NCI-H2171 treated with DMSO at 0.1 percent for 48 hours (cell line): ENCODE measurements at places on chromosomes 11 and 22.

DNA sequence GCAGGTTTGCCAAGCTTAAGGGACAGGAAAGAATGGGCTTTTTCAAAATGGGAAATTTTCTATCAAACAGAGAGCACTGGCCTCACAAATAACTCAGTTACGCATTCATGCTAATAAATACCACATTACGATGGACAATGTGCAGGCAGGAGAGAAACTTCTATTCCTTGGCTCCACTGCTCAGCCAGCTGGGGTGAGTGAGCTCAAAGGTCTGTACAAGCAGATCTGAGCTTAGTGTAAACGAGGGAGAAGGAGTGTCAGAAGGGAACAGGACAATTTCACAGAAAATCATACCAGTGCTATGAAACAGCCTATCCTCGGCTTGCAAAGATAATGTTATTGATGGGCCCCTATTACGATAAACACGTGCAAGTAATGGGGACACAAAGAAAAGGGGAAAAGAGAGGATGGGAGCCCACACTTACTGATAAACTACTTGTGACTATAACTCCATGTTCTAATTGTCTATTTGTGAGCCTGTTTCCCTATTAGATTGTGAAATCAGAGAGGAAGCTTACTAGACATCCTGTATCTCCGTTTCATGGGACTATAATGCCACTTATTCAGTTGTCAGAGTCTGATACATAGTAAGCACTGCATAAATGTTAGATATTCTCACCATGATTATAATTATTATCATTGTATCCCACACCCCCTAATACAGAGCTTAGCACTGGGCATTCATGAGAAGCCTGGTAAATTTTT is 46.3 kb downstream of the AMOTL1 start:
- no peak for DNase-seq

- DNase-seq: peak; percentile 93
Measured at GRCh38 chr22:38927033-38927781, 30.2 kb upstream of the APOBEC3A start.

DNA sequence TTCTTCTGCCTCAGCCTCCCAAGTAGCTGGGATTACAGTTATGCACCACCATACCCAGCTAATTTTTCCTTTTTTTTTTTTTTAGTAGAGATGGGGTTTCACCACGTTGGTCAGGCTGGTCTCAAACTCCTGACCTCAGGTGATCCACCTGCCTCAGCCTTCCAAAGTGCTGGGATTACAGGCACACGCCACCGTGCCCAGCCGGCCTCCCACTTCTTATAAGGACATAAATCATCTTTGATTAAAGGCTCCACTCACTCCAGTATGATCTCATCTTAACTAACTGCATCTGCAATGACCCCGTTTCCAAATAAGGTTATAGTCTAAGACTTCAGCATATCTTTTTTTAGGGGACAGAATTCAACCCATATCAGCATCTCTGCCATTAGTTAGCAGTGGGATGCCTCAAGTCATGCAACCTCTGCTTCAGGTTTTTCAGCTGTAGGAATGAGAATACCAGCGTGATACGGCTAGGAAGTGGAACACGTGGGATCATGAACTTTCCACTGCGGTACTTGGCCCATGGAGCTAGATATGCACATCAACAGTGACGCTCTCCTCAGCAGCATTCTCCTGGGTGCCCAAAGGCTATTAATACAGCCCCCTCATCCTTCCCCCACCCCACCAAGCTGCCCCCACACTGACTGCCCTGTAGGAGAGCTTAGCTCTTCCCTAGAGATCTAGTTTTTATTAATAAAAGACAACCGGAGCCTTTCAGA is 41.4 kb downstream of the MCHR1 start:
- DNase-seq: peak; percentile 23

DNA sequence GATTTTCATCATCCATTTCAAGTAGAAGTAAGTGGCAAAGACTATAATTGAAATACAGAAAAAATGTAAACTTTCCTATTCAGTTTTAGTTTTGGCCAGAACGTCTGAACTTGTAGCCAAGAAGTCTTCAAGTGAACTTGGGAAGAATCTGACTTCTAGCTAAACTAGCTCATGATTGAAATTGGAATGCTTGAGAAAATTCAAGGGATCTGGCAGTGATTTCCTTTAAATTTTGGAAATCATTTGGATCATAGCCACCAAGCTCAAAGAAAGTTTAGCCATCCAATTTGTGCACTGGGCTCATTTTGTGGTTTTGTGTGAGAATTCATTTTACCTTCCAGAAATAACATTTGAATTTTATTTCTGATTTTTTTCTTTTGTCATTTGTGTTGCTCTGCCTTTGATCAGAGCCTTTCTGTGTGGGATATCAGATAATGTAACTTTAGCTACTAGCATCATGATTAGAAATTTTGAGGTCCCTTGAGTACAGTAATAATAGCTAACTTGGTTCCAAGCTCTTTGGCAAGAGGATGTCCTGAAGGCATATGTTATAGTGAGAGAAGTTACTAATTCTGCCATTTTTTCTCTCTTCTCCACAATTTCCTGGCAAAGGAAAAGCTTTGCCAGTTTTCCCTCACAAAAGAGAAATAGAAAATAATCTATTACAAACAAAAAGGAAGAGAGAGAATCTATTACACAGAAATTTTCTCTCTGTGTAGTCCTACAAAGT is 2123.7 kb upstream of the RAG2 start:
- no peak for DNase-seq

DNA sequence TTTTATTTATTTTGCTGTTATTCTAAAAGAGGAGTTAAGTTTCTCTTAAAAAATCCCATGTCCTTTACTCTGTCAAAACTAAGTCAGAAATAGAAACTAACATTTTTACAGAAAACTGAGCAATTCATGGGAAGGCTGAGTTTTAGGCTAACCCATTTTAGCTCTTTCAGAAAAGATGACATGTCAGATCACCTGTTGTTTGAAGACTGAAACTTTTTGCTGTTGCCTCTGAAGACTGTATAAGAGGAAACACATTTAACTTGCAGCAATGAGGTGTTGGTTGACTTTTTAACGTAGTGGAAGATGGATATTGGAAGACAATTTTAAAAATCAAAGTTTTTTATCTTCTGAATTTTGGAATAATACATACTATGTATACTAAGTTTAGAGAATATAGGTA is 115.4 kb downstream of the METTL15 start:
- DNase-seq: no peak

- no peak for DNase-seq
Measured at GRCh38 chr11:79226126-79226525, 214.7 kb downstream of the TENM4 start.

DNA sequence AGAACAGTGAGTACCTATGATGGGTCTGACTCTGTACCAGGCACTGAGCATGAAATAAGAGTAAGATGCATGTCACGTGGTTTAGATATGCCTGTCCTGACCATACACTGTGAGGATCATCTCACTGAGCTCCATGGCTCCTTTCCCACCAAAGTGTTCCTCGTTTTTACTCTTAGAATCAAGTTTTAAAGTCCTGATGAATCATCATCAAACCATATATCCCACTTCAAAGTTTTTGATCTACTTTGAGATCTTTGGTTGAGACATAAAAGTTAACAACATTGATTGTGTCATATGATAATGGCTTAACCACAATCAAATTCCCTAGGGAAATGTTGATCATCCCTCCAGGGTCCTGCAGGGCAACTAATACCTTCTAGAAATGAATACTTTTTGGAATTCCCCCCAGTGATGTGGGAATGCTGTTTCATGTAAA is 12.8 kb downstream of the ETS1 start:
- DNase-seq: no peak

GRCh38 chr22:29892315-29893156 is 9.6 kb downstream of the MTMR3 start:
- DNase-seq: no peak

DNA sequence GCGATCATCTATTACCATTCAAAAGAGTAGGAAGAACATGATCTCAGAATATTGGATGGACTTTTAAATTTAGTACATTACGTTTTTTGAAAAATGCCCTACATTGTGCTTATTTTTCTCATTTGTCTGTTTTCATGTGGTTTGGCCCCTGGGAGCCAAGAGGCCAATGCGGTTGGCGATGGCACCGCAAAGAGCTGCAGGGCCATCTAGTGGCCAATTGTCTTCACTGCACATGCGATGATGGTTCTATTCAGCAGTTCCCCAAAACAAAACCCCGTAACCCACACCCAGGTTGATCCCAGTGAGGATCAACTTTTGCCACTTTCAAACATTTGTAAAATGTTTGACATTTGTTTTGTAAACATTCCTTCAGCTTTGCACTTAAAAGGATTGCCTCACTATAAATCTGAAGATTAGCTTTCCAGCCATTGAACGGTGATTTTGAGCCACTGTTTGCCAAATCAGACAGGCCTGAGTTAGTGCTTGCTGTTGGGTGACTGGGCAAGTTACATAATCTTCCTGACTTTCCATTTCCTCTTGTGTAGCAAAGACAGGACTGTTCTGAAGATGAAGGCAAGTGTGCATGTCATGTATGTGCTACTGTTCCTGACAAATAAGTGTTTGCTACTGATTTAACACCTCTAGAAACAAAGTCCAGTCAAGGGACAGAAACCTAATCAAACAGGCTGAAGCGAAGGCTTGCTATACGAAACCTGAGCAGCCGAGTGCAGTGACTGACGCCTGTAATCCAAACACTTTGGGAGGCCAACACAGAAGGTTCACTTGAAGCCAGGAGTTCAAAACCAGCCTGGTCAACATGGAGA is 29.2 kb upstream of the XBP1 start:
- DNase-seq: peak; percentile 51

DNA sequence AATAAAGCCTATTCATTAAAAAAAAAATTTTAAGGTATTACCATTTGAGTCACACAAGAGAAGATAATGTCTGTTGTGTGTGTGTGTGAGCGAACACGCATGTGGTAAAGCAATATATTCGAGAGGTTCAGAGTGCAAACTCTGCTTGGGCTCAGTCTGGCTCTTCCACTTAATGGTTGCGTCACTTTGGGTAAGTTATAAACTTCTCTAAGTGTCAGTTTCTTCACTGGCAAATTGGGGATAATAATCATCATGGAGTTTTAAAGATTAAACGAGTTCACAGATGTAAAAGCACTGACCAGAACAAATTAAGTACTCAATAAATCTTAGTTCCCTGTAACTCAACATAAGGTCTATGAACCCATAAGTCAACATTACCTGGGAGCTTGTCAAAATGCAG is 37.0 kb downstream of the SIK3 start:
- no peak for DNase-seq

GRCh38 chr11:117039900-117040299 is 58.3 kb downstream of the SIK3 start:
- no peak for DNase-seq

- DNase-seq: no peak
Measured at GRCh38 chr22:21101877-21102638, 56.3 kb downstream of the LRRC74B start.

DNA sequence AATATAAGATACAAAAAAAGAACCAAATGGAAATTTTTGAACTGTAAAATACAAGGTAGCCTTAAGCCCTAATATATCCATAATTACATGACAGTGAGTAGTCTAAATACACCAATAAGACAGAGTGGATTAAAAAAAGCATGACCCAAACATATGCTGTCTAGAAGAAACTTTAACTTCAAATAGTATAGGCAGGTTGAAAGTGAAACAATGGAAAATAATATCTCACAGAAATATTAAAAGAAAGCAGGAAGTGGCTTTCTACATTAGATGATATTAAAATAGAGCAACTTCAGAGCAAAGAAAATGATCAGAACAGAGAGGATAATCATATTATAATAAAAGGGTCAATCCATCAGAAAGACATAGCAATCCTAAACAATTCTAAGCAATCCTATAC is 21.8 kb downstream of the DCUN1D5 start:
- DNase-seq: no peak

DNA sequence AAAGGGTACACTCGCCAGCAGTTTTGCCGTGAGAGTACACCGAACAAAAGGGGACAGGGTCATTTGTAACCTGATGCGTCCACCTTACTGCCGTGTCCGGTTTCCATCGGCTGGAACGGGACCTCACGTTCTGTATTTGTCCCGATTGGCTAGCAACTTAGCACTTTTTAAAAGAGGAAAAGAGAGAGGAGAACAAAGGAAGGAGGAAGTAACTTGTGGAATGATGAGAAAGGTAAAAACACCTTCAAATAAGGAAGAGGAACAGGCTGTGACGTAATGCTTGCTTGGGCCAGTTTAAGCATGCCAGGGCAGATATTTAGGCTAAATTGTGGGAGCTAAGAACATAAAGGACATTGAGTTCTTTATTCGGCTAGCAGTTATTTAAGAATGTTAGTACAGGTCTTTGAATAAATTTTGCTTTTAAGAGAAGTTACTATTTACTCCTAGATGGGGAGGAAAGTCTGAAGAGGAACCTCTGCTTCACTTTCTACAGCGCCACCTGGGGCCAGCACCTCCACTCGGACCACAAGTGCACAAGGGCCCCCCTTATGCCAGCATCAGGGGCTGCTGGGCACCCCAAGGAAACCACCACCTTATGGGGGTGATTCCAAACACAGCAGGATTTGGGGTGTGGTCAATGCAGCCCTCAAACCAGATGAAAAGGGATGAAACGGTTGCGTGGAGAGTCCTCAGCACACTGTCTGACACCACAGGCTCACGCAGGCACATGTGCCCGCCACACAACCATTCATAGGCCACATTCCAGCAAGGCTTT is 5.8 kb downstream of the ARSA start:
- no peak for DNase-seq

DNA sequence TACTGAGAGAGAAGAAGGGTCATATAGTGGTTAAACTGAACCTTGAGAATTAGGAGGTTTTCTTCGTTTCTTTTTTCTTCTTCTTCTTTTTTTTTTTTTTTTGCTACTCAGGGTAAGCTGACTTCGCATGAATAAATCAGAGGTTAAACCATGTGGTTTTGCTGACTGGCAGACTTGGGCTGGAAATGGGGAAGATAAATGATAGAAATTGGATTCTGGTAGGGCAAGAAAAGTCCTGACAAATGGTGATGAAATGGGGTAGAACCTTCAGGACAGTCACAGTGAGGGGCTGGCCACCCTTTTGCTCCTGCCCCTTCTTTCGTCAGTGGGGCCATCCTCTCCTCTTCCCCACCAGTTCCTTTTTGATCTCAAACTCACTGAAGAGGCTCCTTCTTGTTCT is 1.6 kb upstream of the SWAP70 start:
- DNase-seq: no peak

DNA sequence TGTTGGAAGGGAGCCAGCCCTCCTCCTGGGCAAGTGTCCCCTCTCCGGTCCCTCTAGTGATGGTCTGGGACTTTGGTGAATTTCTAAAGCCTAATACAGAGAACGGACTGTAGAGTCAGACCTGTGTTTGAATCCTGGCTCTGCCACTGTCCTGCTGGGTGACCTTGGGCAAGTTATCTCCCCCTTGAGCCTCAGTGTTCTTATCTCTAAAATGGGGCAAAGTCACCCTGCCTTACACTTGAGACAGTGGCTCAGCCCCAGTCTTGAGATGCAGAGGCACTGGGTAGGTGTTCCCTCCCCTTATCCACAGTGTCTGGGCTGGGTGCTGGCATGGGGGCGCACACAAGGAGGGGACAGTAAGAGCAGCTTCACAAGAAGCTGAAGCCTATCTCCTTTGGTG is 20.9 kb downstream of the DGAT2 start:
- no peak for DNase-seq

DNA sequence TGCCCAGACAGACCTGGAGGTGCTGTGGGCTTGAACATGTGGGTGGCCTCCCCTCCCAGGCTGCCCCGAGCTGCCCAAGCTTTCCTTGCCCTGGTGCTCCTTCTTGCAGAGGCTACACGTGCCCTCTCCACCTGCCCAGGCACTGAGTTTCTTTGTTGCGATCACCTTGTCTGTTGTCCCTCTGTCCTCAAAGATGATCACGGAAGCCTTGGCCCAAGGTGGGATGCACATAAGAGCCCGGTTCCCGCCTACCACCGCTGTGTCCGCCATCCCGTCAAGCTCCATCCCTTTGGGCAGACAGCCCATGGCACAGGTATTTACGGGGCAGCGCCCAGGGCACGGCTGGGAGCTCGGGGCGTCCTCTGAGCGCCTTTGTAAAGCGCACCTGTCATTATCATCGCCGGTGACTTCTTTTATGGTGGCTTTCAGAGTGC is 67.5 kb downstream of the MED15 start:
- no peak for DNase-seq
